Hematopoietic multipotent progenitor cell treated with erythropoietin and hydrocortisone succinate and interleukin-3 and kit ligand, for 6 days (in vitro differentiated cells): ENCODE measurements at places on chromosomes 7 and 10.

GRCh38 chr10:9766762-9767161 lies 1250.9 kb upstream of the CELF2 start:
- DNase-seq, result peak; percentile 21

- peak; percentile 51 for DNase-seq
These were observed 296.8 kb upstream of the CACNA2D1 start for GRCh38 chr7:82740246-82740848.

GRCh38 chr10:571166-571565 lies 118.3 kb downstream of the DIP2C start:
- DNase-seq, result no peak

DNA sequence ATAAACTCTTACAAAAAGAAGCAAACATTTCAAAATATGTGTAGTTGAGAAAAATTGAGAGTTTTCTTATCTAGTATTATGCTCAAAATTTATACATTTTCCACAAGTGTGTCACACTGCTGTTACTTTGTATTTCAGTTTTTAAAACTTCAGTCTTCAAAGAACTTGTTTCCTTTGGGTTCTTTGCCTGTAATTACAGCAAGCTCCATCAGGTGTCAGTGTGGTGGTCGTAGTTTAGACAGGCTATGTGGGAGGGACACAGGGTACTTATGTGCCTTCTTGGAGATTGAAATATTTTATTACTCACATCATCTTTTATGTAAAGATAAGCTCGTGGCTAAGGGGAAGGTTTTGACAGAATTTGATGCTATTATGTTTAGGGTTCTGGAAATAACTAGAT lies 360.5 kb downstream of the FGFR2 start:
- DNase-seq, result peak; percentile 2

- peak; percentile 71 for DNase-seq
These were observed 642 bp upstream of the COL13A1 start for GRCh38 chr10:69801094-69801433.

DNA sequence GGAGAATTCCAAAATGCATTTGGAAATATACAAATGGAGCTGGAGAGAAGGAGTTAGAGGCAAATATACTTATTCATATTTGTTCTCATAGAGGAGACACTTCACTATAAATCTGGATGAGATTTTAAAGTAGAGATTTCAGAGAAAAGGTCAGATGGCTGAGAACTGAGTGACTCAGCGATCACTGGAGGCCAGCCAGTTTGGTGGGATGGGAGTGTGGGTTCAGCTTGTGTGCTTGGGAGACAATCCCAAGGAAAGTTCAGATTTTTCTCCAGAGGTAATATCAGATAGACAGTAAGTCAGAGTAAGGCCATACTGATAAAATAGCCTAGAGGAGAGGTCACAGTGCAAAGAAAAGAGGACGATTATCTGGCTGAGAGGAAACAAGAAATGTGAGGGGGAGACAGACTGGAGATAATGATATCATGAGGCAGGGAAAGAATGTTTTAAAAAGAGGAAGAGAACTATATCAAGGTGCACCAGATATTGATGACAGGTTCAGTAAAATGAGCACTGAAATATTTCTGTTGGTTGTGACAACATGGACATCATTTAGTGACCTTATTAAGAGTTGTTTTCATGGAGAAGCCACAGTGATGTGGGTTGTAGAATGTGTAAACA lies 67.0 kb downstream of the MDFIC start:
- peak; percentile 21 for DNase-seq
